Smooth muscle cell of trachea (primary cell): ENCODE measurements at places on chromosomes 2 and 18. TPM values are rescaled to one million over a fixed set of nuclear protein-coding genes. Genes with fewer than 3 reads are reported as not detected.

Gene EDAR
- not detected in 2 replicates for total RNA-seq

Gene PPP3R1
- 18.0 and 38.7 TPM in 2 replicates for total RNA-seq

Gene CACNB4
- 0.73 and 1.2 TPM in 2 replicates for total RNA-seq

Gene CNOT9
- total RNA-seq = 33.4 and 40.7 TPM in 2 replicates

Gene ANKRD29
- total RNA-seq = 8.6 and 15.5 TPM in 2 replicates

Gene NPHP1
- 5.1 and 8.3 TPM in 2 replicates for total RNA-seq

Gene SKOR2
- not detected in 2 replicates for total RNA-seq

Gene TIGD1
- total RNA-seq = 3.0 and 3.2 TPM in 2 replicates

Gene IL36B
- not detected in 2 replicates for total RNA-seq

Gene GCG
- total RNA-seq = not detected in 2 replicates

Gene TRIM43
- not detected in 2 replicates for total RNA-seq

Gene PROKR1
- not detected in 2 replicates for total RNA-seq

Gene CASP10
- 6.1 and 11.6 TPM in 2 replicates for total RNA-seq

Gene NUP35
- 6.8 and 15.4 TPM in 2 replicates for total RNA-seq

Gene ADAM23
- total RNA-seq = 10.6 and 13.2 TPM in 2 replicates

Gene LRATD1
- under 0.01 TPM in 2 replicates for total RNA-seq
